GM13977 (cell line): ENCODE measurements at places on chromosomes 6 and 20.
A peak's percentile ranks its signal among the peaks of the same experiment; 100 is the strongest.

- no peak for DNase-seq
Measured at GRCh38 chr20:5864873-5865587, 85.3 kb downstream of the TRMT6 start.

GRCh38 chr6:84103029-84103428 lies 69.5 kb downstream of the MRAP2 start:
- no peak for DNase-seq

DNA sequence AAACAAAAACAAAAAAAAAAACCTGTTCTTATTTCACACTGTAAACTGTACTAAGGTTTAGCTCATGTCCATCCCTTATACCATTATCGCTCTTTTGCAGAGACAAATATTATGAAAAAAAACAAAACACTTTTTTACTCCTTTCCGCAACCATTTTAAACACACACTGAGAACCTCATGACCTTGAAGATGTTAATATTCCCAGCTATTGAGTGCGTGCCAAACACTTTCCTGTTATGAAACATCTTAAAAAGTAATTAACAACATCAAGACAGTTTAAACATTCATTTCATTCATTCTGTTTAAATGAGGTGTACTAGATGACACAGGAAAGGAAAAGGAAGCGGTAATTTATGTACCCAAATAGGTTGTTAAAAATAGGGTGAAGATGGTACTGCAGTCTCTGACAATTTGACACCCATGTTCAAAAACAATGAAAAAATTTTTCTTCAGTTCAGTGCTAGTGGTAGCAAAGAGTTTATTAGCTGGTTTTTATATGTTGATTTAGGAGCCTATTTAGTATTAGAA lies 3.9 kb upstream of the ARHGAP18 start:
- no peak for DNase-seq

GRCh38 chr20:57544838-57545564 lies 15.9 kb upstream of the PCK1 start:
- DNase-seq = no peak

DNA sequence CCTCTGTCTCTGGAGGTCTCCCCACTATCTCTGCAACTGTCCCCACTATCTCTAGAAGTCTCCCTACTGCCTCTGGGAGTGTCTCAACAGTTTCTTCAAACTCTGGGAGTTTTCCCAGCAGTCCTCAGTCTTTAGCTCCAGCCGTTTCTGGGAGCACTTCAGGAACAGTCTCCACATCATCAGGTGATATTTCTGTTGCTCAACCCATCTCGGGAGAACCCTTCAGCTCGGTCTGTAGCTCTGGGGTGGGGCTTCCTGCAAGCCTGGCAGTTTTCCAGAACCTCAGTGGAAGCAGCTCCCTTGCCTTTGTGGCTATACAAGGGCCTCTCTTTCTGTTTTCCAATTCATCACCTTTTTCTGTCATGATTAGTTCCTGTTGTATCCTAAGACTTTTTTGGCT lies 3.0 kb upstream of the SFTA2 start:
- no peak for DNase-seq

DNA sequence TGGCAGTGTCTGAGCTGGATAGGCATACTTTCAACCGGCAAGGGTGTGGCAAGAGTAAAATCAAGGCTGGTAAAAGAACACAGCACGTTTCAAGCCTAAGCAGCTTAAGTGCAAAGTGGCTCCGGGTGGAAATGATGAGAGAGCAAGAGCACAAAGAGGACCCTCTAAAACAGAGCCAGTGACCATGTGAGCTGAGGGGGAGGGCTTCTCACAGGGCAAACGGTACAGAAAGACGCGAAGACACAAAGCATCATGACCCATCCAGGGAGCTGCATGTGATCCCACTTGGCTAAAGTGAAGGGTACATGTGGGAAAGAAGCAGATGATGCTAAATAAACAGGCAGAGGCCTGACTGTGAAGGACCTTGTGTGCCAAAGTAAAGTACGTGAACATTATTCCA lies 25.7 kb downstream of the FKBP5 start:
- DNase-seq = no peak

GRCh38 chr20:51631011-51631950 lies 88.8 kb upstream of the NFATC2 start:
- DNase-seq = no peak

- peak; percentile 86 for DNase-seq
Measured at GRCh38 chr6:710601-711571, 17.9 kb upstream of the EXOC2 start.

DNA sequence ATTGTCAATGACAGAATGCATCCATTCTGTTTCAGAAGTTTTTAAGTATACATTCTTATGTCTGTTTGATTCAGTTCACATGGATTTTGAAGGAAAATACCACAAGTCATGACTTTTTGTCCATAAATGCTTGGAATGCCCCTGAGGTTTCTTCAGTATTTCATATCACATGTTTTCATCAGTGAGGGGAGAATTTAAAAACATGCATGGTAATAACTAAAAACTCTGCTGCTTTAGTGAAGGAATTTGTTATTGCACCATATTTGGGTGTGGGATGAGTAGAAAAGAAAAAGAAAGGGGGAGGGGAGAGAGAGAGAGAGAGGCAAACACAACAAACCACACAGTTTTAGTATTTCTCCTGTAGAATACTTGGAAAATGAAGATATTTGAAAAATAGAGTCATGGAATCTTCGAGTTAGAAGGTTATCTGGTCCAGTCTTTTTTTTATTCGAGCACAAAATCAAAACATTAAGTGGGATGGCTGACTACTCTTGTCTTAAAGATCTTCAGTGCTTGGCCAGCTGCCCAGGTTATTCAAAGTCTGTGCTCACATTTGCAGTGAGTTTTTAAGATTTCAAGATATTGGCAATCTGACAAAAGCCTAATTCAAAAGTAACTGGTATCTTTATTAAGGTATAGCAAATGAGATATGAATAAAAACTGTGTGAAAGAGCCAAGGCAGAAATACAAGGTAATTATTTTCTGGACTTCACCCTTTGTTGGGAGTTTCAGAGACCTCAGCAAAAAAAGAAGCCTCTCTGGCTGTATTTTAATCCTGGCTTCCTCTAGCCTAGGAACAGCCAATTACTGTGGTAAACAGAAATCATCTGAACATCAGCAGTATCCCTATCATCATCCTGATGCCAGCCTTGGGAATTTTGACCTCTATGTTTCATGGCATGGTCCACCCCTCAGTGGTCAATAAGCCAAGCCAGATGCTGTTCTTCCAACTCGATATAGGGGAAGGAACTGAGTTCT lies 687.9 kb upstream of the CITED2 start:
- DNase-seq = no peak

DNA sequence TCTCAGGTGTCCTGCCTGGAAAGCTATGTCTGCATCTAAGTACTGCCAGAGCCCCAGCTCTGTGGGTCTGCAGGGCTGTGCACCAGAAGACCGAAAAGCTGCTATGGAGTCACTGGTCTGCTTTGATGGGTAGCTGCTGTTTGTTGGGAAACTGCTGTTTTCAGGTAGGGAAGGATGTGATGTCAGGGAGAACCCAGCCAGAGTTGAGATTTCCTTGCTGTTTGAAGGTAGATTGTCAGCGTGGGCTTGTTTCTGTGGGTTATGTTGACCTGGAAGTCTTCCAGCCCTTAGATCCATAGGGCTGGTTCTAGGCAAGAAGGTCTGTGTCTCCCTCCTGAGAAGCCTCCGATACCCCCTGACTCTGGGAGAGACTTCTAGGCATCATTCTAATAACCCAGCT lies 12.2 kb upstream of the SHLD1 start:
- DNase-seq = no peak

DNA sequence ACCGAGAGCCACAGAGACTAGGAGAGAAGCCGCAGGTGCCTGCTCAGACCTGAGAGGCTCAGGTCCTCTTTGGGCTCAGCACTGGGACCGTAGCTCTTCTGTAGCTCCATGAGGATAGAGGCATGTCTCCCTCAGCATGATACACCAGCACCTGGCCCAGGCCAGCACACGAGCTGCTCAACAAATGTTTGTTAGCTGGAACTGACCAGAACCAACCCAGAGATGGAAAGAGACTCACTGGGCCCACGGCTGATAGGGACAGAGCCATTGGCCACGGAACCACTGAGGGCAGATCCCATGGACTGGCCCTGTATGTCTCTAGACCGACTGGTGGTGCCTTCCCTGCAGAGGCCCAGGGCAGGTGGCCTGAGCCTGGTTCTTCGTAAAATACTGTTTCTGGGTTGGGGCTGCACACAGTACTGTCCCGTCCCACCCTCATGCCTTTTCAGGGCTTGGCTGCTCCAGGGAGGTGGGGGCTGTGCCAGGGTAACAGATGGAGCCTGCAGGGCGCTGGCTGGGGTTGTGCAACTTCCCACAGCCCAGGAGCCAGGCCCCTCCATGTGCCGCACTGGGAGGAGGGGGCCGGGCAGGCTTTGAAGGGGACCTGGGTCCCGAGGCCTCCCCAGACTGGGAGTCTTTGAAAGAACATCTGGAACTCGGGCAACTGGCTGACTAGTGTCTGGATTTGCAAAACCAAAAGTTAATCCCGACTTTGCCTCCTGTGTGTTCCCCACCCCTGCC lies 5.2 kb downstream of the C20orf204 start:
- no peak for DNase-seq

DNA sequence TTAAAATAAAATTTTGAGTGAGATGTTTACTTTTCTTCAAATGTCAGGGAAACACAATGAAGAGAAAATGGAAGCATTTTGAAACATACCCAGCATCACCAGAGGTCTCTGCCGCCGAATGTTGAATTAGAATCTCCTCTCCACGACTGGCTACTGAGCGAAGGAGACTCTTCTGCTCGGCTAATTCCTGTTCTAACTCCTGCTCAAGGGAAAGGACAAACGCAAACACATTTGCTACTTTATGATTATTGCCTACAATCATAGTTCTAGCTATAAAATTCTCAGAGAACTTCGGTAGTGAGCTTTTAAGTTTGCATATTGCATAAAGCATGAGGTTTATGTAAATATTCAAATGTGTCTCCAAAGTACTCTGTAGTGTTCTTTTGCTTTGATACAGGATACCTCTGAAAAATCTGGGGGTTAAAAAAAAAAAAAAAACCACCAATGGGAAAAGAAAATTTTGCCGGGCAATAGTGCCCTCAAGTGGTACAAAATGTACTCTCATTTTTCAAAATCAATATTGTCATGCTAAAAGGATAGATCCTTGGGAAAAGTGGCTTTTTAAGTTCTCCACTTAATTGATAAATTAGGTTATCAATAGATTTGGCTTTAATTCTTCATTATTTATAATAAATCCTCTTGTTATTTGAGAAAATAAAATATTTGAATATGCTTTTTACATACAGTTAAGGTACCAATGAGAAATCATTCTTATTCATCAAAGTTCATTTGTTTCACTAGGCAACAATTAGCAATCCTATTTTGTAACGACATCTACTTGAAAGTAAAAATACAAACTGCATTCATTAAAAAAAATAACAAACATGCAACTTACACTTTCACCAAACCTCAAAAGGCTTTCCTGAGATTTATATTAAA lies 369.0 kb downstream of the SYNE1 start:
- DNase-seq = peak; percentile 22

GRCh38 chr6:100796049-100796823 lies 84.9 kb downstream of the ASCC3 start:
- no peak for DNase-seq

GRCh38 chr6:41066867-41067304 lies 5.3 kb downstream of the OARD1 start:
- DNase-seq = peak; percentile 28

DNA sequence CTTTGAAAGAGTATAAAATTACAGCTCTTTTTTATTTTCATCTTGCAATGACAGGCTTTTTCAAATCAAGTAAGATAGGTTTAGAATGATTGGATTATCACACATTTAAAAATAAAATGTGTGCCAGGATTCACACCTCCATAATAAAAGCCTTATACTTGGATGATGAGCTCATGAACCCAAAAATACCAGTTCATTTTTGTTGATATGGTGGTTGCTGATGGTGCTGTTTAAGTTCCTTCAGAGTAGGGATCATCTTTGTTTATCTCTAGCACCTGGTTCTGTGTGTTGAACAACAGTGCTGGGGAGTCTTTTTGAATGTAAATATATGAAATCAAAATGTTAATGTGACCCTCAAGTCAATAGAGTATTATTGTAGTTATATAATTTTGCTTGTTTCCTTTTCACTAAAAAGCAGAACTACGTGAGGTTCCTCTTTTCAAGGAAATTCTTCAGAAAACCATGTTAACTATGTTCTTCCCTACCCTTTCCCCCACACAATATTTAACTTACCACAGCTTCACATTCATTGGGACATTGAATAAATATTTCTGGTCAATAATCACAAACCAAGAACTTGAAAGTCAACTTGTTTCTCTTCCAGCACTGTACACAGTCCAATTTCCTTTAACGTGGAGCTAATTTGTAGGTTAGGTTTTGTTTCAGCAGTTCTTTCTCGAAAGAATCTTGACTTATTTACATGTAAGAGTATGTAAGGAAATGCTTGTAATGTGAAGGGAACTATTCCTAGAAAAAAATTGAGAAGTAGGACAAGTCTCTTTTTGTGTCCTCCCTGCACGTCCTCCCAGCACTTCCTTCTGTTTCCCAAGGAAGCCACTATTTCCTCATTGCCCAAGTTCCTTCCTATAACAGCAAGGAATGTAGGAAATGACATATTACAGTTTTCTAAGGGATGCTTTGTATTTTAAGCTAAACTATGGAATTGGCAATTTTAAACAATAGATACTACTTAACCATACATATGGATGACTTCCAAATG lies 945.9 kb upstream of the CITED2 start:
- DNase-seq = no peak
